Panc1 (cell line): ENCODE measurements at places on chromosomes 7 and 10. TPM values are rescaled to one million over a fixed set of nuclear protein-coding genes. Genes with fewer than 3 reads are reported as not detected.
A peak's percentile ranks its signal among the peaks of the same experiment; 100 is the strongest.

Gene SFTPA2
- total RNA-seq, result 2.8 TPM

- no peak overlapping the region for H3K27ac ChIP-seq
- H3K4me3 ChIP-seq, result no peak overlapping the region
- H3K36me3 ChIP-seq, result no peaks in the 10 kb centered on the region
Measured at GRCh38 chr10:112304267-112304859, 21.2 kb downstream of the TECTB start.

- H3K27me3 ChIP-seq, result peaks cover 8% of the 10 kb centered on the region
- DNase-seq, result no peak
- peak overlapping the region; percentile 70 for H3K27ac ChIP-seq
- H3K4me1 ChIP-seq, result no peaks in the 10 kb centered on the region
- no peaks in the 10 kb centered on the region for H3K36me3 ChIP-seq
- H3K4me3 ChIP-seq, result peak overlapping the region; percentile 62
Measured at GRCh38 chr10:43689618-43689954, 40.9 kb upstream of the ZNF32 start.

- H3K4me3 ChIP-seq, result no peak overlapping the region
- no peaks in the 10 kb centered on the region for H3K36me3 ChIP-seq
- no peak overlapping the region for H3K27ac ChIP-seq
- no peaks in the 10 kb centered on the region for H3K4me1 ChIP-seq
- DNase-seq, result no peak
Measured at GRCh38 chr7:82838314-82838713, 324.4 kb downstream of the PCLO start.

Gene OR6B1
- not detected for total RNA-seq

Gene SLC13A4
- not detected for total RNA-seq
